ENCODE measurements at places on chromosomes 2 and 18.

DNA sequence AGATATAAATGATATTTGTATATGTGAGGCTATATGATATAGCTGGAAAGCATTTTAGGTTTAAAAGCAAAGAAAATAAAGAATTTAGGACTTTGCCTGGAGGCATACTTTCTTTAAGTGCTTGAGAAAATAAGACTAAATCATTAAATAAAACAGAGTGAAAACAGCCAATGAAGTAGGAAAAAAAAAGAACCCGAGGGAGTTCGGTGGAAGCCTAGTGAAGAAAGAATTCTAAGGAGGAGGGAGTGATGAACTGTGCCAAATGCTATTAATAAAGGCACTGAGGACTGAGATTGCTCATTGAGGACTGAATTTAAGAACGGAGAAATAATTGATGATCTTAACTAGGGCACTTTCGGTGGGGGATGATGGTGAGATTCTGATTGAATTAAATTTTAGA is 573.5 kb downstream of the DSC3 start:
- no peak for DNase-seq

- no peak for DNase-seq
Measured at GRCh38 chr2:239587311-239587731, 186.5 kb upstream of the HDAC4 start.

DNA sequence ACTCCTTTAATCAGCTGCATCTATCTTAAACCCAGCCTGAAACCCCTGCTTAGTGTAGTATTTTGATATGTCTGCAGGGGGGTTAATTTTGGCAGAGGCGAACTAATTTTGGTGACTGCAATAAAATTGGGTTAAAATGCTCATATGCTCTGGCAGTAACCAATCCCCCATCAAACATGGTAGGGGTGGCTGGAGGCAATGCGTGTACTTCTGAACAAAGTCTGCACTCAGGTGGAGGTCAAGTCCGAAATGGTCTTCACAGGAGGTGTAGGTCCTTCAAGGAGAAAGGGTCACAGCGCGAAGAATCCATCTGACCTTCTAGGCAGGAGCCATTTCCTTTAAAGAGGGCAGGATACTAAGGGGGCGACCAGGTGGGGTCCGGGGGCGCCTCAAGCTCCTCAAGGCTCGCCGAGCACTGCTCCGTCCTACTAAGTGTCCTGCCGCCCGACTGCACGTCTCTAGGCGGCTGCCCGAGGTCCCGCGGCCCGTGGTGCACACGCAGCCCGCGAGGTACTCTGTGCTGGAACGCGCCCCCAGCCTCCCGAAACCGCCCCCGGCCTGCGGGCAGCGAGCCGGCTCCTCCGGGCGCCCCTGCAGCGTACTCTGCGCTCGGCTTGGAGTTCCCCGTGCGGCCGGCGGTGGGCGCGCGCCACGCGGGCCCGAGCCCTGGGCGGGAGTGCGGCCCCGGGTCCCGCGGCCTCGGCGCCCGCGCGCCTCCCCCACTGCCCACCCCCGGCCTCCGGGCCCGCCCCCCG is 1.7 kb upstream of the LDLRAD4 start:
- no peak for DNase-seq

DNA sequence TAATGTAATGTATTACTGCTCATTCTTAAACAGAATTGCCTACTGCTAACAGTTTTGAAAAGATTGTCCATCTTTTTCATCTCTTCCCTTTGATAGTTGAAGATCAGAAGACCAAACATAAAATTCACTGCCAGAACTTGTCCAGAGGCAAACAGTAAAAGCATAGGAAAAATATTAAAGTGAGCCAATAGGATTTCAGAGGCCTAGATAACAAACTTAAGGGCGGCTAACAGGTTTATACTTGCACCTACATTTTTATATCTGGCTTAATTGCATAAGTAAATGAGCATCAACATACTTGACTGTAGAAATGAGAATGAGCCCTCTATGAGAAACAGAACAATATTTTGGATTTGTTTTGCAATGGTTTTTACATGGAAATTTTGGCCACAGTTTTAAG is 30.3 kb downstream of the ZC3H15 start:
- no peak for DNase-seq

GRCh38 chr2:100643906-100644501 is 81.2 kb downstream of the PDCL3 start:
- no peak for DNase-seq

DNA sequence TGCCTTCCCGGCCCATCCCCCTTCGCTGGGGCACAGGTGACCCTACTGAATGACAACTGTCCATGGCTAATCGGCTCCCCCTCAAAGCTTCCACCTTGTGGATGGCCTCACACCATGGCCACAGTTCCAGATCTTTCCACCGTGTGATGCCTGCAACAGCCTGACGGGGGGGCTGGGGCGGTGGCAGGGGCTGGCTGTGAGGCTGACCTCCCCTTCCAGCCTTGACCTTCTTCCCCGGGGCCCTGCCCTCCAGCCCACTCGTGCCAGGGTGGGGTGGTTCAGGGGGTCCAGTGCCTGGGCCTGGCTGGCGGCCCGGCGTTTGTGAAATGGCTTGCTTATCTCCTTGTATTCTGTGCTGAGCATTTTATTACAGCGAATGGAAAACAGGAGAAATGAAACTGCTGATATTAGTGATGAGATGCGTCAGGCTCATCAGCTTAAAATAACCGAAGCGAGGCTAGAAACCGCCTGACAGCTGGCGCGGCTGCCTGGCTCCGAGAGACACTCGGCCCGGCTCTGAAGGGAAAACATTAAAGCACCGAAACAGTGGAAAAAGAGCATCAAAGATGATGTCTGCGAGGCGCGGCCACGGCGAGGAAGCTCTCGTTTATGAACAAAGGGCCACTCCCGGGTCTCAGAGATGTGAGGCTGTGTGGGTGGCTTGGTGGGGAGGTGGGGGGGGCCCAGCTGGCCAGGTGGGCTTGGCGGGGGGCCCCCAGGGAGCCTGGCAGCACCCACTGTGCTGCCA is 916 bp upstream of the PDCD1 start:
- DNase-seq, result no peak

DNA sequence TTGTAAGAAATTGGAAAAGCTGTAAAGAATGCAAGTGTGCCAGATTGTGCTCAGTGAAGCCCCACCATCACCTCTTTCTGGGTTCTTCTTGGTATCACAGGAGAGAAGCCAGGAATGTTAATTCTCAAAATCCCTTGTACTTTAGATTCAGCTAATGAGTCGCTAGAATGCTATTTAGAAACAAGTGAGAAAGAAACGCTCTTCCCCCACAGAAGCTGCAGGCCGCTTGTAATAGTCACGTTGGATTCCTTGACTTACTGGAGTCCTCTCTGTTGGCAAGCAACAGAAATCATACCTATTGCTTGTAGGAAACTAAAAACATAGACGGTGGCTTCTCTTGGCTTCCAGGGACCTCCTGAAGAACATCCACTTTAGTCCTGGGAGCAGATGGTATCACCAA is 375.6 kb upstream of the LRATD1 start:
- no peak for DNase-seq

DNA sequence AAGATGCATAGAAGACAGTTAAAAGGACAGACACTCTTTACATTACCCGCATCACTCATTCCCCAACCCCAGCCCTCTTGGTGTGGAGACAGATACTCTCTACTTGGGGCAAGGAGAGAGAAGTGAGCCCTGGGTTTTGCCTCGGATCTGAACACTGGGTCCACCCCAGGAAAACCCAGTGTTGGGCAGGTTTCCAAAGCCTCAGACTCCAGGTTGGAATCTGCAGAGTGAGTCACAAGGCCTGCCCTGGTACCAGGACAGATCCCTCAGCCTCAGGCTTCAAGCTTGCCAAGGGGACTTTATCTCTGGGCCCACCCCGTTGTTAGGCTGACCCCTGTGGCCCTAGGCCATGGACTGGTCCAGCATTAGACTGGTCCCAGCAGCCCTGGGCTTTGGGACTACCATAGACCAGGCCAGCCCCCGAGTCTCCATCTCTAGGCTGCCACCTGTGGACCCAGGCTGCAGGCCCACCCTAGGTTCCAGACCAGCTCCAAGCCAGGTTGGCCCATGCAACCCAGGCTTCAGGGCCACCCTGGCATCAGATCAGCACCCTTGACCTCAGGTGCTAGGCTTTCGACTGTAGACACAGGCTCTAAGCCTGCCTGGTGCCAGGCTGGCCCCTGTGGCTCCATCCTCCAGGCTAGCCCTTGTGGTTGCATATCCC is 112.8 kb downstream of the GULP1 start:
- DNase-seq, result no peak

GRCh38 chr2:203809084-203809521 is 58.5 kb upstream of the CTLA4 start:
- no peak for DNase-seq

GRCh38 chr2:189441709-189442074 is 418 bp downstream of the WDR75 start:
- DNase-seq, result no peak

DNA sequence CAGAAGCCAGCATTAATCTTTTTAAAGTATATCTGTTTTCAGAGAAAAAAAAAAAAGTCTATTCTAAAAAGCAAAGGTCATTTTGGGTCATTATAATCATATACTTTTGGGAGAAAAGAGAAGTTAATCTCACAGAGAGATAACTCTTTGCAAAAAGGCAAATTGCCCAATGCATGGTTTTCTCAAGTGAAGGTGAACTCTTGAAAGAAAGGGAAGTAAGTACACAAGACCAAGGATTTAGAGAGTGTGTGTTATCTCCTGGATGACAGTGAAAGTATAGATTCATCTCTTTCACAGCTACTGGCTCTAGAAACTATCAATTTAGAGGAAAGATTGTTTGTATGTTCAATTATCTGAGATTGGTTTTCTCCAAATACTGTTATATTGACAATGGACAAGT is 151.4 kb downstream of the CD8B2 start:
- DNase-seq, result no peak

DNA sequence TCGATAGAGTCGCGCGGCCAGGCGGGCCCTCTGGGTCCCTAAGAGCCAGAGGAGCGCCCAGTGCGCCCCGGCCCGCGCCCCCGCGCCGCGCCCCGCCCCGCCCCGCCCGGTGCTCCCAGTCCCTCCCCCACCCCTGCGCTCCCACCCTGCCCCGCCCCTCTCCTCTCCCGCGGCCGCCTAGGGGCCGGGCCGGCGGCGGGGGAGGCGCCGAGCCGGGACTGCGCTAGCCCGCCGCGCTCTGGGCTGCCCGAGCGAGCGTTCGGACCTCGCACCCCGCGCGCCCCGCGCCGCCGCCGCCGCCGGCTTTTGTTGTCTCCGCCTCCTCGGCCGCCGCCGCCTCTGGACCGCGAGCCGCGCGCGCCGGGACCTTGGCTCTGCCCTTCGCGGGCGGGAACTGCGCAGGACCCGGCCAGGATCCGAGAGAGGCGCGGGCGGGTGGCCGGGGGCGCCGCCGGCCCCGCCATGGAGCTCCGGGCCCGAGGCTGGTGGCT is at the start of gene GPC1:
Gene GPC1, plus strand, starts transcription at position 207 of the 491 bp plus-strand sequence. Its CDS starts 256 bp downstream, at position 463.
- no peak for DNase-seq

DNA sequence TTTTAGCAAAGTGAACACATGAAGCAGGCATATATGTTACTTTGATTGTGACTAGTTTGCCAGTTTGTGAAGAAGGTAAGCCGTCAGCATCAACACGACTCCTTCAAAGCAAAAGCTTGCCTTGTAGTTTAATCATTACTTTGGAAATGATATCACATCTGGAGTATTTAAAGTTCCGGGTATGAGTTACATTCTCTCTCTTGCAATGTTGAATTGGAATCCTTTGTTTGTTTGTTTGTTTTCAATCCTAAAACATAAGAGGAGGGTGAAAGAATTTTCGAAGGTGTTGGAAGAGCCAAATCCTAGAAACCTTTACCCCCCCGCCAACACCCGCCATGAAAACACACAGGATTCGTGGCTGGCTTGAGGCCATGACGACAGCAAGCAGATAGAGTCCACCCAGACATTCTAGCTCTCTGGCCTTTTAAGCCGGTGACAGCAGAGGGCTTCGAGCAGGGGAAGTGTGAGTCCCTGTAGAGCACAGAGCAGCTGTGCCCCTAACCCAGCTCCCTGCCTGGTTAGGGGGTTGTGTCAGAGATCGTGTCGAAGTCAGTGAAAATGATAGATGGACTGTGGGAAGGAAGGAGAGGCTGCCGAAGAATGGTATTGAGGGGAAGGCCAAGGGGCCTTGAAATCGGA is 103.8 kb upstream of the SMIM21 start:
- no peak for DNase-seq

GRCh38 chr18:68733707-68734106 is 18.8 kb upstream of the TMX3 start:
- DNase-seq, result no peak

GRCh38 chr2:232230560-232230959 is 148.0 kb upstream of the ALPP start:
- no peak for DNase-seq

DNA sequence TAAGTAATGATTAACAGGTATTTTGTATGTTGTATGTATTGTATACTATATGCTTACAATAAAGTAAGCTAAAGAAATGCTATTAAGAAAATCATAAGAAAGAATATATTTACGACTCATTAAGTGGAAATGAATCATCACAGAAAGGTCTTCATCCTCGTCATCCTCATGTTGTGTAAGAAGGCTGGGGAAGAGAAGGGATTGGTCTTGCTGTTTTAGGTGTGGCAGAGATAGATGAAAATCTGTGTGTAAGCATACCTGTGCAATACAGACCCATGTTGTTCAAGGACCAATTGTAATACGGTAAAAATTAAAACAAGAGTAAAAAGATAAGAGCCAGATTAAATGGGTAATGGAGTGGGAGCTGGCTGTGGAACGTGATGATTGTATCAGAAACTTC is 16.6 kb downstream of the SLC35F5 start:
- no peak for DNase-seq

DNA sequence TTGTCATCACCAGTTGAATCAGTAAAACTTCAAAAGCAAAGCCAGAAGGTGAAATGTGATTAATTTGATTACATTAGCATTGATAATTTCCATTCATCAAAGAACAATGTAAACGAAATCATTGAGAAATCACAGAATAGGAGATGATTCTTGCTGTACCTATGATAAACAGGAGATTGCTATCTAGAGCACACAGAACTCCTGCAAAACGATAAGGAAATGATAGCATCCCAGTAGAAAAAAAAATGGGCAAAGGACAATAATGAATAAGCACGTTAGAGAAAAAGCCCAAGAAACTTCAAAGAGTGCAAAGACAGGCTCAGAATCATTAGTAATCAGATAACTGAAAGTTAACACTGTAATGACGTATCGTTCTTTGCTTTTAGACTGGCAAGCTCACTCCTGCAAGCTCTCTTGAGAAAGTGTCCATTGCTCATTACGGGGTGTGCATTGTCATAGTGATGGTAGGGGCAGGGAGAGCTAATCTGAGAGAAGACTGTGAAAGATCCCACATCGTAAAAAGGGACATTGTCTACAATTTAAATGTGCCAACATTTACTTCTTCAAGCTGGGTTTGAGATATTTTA is 143.6 kb downstream of the SPP2 start:
- no peak for DNase-seq

DNA sequence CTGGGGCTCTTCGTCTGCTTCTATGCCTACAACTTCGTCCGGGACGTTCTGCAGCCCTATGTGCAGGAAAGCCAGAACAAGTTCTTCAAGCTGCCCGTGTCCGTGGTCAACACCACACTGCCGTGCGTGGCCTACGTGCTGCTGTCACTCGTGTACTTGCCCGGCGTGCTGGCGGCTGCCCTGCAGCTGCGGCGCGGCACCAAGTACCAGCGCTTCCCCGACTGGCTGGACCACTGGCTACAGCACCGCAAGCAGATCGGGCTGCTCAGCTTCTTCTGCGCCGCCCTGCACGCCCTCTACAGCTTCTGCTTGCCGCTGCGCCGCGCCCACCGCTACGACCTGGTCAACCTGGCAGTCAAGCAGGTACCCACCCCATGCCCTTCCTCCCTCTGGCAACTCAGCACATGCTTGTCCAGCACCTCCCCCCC is 24.2 kb downstream of the STEAP3 start:
- DNase-seq, result no peak

GRCh38 chr2:199992296-199992695 is 36.9 kb downstream of the MAIP1 start:
- no peak for DNase-seq

- DNase-seq, result no peak
Measured at GRCh38 chr2:120204022-120204405, 19.2 kb downstream of the TMEM185B start.

Measured in brain pericyte (primary cell).